Brain (organoid and tissue), 16 donors: ENCODE measurements at places on chromosomes 3 and 15.

GRCh38 chr3:64837986-64838735 is 150.4 kb upstream of the ADAMTS9 start:
- DNase-seq = peak; percentile 32

- DNase-seq = no peak
These were observed 1.6 kb downstream of the AMOTL2 start for GRCh38 chr3:134372396-134373270.

- DNase-seq = no peak
These were observed 358.4 kb upstream of the PROK2 start for GRCh38 chr3:72143322-72143721.

- peak; percentile 68 for DNase-seq
These were observed 593 bp downstream of the FAM219B start for GRCh38 chr15:74906067-74906449.

DNA sequence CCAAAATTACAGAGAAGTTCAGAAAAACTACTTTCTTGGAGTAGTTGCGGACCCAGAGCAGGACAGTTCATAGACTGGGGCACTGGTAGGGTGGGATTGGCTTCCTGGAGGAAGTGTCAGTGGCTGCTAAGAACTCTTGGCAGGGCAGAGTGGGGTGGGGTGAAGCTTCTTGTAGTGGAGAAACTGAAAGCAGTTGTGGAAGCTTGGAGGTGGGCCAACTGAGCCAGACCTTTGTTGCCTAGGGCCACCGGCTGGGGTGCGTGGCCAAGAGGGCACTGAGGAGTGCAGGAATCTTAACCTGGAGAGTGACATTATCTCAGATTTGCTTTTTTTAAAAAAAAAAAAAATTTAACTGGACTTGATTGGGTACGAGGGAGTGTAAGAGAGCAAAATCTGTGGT is 3.1 kb downstream of the KAT2B start:
- no peak for DNase-seq

GRCh38 chr3:158108445-158108985 is 1.4 kb upstream of the RSRC1 start:
- DNase-seq = peak; percentile 9

DNA sequence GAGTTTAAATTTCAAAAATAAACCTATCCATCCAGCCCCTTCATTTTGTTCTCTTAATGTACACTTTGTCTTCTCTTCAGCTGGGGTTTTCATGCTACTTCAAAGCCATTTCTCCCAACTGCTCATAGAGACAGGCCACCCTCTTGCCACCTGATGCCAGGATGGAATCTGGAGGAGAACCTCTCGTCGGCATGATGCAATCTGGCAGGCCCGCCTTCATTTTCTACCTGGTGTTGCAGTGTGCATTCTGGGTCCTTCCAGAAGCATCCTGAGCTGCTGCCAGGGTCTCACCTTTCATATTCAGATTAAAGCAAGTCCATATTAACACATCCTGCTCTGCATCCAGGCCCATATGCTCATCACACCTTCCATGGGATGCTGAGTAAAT is 60.8 kb downstream of the CTNNB1 start:
- DNase-seq = no peak

GRCh38 chr15:53569751-53570480 is 189.5 kb downstream of the WDR72 start:
- no peak for DNase-seq

DNA sequence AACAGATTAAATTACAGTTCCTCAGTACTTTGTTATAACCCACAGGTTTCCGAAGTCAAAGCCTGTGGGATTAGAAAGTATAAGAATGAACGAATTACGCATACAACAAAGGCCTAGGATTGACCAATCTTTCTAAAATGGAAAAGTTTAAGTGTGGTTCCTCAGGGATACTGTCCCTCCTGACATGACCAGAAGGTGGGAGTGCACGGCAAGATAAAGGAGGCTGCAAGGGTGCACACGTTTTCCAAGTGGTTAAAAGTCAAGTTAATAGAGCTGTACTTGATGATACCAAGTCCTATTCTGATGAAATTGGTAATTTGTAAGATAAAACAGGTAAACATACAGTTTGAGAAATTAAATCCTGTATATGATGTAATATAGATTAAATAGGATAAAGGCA is 96.2 kb downstream of the ALDH1A2 start:
- DNase-seq = no peak

- DNase-seq = no peak
These were observed 32.1 kb upstream of the GOLGB1 start for GRCh38 chr3:121781611-121782010.

DNA sequence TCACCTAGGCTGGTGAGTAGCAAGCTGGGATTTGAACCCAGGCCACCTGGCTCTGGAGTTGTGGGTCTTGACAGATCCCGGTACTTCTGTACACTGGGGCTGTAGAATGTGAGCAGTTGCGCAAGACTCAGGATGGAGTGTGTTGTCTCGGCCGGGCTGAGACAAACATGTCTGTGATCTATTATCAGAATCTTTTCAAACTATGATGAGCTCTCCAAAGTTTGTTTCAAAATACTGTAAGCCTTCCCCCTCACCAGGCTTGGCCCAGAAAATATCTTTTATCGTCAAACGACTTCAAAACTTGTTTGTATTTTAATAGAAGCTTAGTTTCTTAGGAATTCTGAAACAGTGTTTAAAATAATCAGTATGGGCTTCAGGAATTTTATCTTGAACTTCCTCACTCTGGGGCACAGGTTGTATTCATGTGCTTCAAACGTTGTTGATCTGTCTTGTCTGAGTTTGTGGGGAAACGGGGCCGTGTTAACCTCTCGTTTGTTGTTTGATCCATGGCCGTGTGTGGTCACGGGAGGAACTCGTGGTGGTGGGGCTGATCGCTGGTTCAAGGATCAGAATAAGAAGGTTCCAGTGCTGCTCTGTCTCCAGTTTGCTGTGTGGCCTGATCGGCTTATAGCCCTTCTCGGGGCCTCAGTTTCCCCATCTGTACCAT is 40.3 kb upstream of the TFRC start:
- no peak for DNase-seq

DNA sequence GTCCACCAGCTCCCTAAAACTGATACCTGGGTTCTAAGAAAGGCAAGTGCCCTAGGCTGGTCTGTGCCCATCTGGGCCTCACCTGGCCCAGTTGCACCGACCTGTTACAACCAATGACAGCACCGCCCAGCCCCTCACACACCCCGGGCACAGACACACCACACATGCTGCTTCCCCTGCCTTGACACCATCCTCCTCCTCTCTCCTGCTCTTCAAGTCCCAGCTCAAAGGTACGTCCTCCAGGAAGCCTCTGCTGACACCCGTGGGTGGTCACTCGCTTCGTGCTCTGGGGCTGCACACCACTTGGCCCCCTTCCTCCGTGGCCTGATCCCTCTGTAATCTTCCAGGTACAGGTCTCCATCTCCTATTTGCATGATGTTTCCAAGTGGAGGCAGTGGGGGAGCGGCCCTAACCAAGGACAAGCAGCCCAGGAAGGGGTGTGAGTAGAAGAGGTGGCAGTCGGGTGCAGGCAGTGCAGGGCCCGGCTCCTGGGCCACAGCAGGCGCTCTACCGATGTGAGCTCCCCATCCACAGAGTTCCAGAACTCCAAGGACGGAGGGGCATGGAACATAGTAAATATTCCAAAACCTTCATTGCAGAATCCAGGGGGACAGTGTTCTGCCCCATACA is 144.6 kb downstream of the NUP210 start:
- DNase-seq = no peak

- peak; percentile 27 for DNase-seq
These were observed 33.9 kb downstream of the PFN2 start for GRCh38 chr3:149936812-149937230.

DNA sequence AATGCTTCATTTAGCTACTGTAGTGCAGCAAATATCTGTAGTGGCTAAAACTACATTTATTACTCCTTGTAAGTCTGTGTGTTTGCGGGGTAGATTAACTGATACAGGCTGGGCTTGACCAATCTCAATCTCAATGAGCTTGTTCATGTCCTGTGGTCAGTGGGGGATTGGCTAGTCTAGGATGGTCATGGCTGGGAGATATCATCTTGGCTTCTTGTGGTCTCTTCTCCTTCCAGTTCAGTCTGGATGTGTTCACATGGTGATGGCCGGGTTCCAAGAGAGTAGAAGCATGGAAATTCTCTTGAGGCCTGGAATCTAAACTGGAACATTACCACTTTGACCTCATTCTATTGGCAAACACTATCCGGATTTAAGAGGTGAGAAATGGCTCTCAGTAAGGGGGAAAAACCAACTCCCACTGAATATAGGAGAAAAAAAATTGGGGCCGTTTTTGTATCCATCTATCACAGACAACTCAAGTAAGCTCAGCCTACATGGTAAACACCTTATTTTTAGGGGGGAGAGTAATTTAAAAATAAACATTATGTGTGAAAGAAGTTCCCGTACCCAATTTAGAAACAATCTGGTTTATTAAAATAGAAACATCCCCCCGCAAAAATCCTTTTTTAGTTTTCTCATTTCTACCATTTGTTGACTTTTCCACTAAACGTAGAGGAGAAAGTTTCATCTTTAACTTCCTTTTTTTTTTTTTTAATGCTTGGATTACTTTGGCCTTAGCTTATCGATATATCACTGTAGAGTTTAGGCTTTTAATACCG is 284.9 kb upstream of the TBC1D5 start:
- DNase-seq = no peak

DNA sequence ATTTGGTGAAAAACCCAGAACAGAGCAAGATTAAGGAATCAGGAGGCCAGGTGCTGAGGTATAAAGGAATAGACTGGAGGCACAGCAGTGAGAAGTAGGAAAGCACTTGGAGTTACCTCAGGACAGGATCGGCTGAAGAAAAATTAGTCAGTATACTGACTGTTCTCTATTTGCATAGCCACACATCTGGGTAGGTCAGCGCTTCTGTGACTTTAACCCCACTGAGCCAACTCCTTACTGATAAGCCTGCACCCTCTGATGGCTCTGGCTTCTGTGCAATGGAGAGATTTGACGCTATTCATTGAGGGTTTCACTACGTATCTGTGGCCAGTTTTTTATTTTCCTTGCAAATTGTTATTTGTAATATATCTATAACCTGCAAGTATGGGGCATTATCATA is 22.3 kb downstream of the MECOM start:
- no peak for DNase-seq

GRCh38 chr15:81608309-81608829 is 234.4 kb upstream of the TMC3 start:
- DNase-seq = no peak

GRCh38 chr3:187242435-187242834 is 45.1 kb downstream of the RTP1 start:
- DNase-seq = no peak

DNA sequence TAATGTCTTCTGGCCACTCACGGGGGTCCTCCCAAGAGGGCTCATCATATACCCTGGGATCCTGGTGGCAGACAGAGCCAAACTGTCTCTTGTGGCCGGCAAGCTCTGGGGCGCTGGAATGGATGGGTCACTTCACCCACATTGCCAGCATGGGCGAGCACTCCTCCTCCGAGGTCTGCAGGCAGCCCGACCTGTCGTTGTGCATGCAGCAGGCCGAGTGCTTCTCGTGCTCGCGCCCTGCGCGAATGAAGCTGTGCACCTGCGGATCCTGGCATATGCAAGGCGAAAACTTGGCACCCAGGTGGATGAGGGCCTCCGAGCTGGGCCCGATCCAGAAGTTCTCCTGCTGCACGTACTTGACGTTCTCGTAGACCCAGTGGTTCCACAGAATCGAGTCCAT is 33.6 kb upstream of the GRIP2 start:
- DNase-seq = no peak

DNA sequence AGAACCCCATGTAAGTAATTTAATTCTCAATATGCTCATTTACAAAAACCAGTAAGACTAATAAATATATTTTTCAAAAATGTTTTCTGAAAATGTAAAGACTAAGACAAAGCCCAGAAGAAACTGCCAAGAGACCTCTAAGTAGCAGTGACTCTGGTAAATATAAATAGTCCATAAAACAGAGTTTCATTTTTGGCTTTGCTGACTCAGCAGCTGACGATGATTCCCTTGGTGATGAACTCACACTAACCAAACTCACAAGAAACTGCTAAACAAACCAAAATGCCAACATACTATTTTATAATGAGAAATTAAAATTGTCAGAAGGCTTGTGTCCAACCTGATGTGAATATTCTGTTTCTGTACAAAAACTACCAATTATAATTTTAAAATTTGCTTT is 31.5 kb upstream of the IMPG2 start:
- DNase-seq = no peak

DNA sequence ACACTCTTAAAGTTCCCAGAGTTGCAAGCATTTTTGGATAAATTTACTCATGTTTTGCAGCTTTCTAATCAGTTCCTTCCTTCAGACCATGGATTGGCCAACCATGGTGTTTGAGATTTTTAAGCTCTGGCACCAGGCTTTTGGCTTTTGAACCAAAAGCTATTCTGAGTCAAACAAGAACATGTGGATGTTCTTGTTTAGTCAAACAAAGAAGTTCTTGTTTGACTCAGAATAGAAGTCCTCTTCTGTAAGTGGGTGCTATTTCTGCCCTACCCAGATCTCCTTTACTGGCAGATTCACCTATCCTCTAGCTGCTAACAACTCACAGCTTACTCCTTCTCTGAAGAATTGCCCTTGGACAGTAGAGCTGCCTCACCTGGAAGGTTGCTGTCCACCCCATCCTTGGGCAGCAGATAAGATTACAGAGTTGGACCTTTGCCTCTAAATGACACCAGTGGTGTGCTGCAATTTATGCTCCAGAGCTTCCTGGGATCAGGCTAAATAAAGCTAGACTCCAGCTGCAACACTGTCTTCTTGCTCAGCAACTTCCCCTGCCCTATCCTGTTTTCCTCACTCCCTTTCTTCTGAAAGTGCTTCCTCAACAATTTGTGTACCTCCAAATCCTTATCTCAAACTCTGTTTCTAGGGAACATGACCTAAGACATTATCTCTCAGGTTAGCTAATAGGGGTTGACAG is 65.6 kb downstream of the COL6A6 start:
- no peak for DNase-seq

DNA sequence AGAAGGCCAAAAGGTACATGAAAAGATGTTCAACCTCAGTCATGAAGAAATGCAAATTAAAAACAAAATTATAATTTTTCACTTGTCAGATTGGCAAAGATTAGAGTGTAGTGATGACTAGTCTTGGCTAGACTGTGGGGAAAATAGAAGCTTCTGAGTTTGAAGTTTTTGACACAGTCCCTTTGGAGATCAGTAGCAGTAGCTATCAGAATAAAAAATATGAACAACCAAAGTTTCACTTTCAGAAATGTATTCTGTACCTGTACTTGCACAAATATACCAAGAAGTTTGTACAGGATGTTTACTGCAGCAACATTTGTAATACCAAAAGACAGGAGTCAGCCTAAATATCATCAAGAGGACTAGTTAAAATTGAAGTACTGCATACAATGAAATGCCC is 14.1 kb downstream of the ATP2C1 start:
- DNase-seq = no peak

DNA sequence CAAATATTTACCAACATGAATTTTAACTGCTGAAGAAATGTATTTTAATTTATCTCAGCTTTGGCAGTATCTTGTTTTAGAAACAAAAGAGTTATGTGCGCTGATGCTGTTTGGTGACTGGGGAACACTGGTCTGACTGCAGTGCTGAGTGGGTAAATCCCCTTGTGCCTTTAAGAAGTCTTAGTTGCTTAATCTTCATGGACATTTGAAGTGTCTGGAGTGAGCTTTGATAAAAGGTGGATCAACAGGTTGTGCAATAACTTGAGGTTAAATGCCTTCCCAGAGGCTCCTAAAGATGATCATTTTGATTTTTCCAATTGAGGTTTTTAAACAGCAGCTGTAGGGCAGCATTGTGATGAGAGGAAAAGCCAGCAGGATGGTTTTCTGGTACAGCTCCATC is 68.7 kb downstream of the TP63 start:
- DNase-seq = no peak
